AG09319 (cell line): ENCODE measurements at places on chromosomes 16 and 17.

- DNase-seq = no peak
Measured at GRCh38 chr17:48519427-48519826, 11.4 kb downstream of the HOXB1 start.

DNA sequence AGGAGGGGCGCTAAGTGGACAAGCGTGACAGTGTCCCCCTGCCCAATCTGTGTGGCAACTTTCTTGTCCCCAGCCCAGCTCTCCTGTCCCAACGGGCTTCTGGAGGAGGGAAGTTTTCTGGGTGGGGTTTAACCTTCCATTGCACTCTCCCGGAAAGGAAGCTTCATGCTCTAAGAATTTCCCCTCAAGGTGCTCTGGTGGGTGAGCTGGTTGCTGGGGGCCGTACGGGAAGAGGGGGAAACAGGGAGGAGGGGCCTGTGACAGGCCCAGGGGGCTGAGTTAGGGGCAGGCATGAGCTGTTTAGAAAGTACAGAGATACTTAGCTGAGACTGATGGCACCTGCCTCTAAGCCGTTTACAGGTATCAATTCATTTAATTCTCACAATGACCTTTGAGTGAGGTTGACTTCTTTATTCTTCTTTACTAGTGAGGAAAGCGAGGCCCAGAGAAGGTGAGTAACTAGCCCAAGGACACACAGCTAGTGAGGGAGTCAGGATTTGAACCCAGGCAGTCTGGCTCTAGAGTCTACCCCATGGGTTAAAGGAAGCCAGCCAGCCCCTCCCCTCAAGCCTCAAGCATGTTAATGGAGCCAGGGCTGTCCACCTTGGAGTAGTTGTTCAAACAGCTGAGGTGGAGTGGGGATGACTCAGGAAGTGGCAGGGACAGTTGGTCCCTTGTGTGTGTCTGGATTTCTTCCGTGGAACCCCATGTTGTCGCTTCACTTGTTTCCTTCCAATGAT, 18.9 kb downstream of the ADGRG1 start:
- DNase-seq = no peak

GRCh38 chr17:81456798-81457197, 55.8 kb downstream of the ACTG1 start:
- DNase-seq = no peak

DNA sequence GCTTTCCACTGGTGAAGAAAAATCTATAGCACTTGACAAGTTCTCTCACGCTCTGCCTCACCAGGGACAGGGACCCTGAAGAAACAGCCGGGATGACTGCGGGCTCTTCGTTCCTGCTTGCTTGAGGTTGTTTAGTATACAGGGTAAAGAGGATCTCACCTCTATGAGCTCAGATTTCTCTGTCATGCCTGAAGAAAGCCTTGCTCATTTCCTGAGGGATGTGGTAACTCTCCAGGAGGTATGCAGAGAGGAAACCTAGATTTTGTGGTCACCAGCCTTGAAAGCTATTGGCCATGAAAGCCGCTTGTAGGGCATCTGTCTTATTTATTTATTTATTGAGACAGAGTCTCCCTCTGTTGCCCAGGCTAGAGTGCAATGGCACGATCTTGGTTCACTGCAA, 23.2 kb downstream of the USP43 start:
- no peak for DNase-seq

DNA sequence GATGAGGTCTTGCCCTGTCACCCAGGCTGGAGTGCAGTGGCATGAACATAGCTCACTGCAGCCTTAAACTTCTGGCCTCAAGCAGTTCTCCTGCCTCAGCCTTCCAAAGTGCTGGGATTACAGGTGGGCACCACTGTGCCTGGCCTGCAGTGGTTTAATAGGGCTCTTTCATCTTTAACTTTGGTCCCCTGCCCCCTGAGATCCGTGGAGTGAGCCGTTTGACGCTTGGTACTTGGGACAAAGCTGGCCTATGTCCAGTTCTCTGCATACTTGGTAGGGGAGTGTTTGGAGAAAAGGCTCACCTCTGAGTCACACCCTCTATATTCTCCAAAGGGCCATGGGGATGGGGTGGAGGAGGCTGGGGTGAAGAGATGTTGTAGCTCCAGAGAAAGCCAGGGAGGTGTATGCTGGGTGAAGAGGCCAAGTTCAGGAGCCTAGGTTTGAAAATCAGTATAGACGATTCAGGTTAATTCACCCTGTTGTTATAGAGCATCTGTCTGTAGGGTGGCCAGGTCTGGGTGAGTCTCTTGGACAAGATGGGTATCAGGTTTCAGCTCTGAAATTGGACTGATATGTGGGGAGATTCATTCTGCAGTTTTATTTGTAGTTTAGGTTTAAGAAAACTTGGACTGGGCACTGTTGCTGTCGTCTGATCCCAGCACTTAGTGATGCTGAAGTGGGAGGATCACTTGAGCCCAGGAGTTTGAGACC, 17.6 kb downstream of the ABCC1 start:
- no peak for DNase-seq

GRCh38 chr17:64343071-64343774, 47.4 kb downstream of the PECAM1 start:
- DNase-seq = no peak

- no peak for DNase-seq
Measured at GRCh38 chr17:65678546-65678945, 117.1 kb upstream of the AXIN2 start.
